ENCODE measurements at places on chromosomes 5 and 9. TPM values are rescaled to one million over a fixed set of nuclear protein-coding genes. Genes with fewer than 3 reads are reported as not detected.

The FGFR4 gene
- total RNA-seq: 22.8 TPM

The EQTN gene
- total RNA-seq: not detected

The UTP15 gene
- total RNA-seq: 20.7 TPM

The PRUNE2 gene
- total RNA-seq: 0.09 TPM

The DOCK2 gene
- 3.1 TPM for total RNA-seq

The IL3 gene
- not detected for total RNA-seq

All from A549 treated with dexamethasone at 1 μM for 4 hours (cell line).